ENCODE measurements at places on chromosomes 13 and 19. TPM values are rescaled to one million over a fixed set of nuclear protein-coding genes. Genes with fewer than 3 reads are reported as not detected.
A peak's percentile ranks its signal among the peaks of the same experiment; 100 is the strongest.

- no peak overlapping the region for H3K4me3 ChIP-seq
- H3K27me3 ChIP-seq, result no peaks in the 10 kb centered on the region
- DNase-seq, result peak; percentile 58
- 0 out of 2 replicates have a peak, but pooled peaks cover 1% of the 10 kb centered on the region for H3K36me3 ChIP-seq
- peak overlapping the region; percentile 55 for H3K27ac ChIP-seq
- H3K4me1 ChIP-seq, result peaks cover 12% of the 10 kb centered on the region
These were observed 156.2 kb downstream of the SIPA1L3 start for GRCh38 chr19:38062959-38063761.

GRCh38 chr13:45482571-45483173, 17.9 kb downstream of the COG3 start:
- H3K27me3 ChIP-seq, result no peaks in the 10 kb centered on the region
- no peaks in the 10 kb centered on the region for H3K4me1 ChIP-seq
- H3K36me3 ChIP-seq, result no peaks in the 10 kb centered on the region
- H3K4me3 ChIP-seq, result no peak overlapping the region
- H3K27ac ChIP-seq, result no peak overlapping the region

CRX gene
- total RNA-seq, result not detected

PEAK3 gene
- not detected for total RNA-seq

ZNF154 gene
- not detected for total RNA-seq
